CD4-positive, alpha-beta T cell treated with Interleukin-4 for 4 hours (primary cell): ENCODE measurements at places on chromosomes 2 and 18.

- DNase-seq: peak; percentile 36
These were observed 24.9 kb upstream of the RAB10 start for GRCh38 chr2:26008851-26009566.

DNA sequence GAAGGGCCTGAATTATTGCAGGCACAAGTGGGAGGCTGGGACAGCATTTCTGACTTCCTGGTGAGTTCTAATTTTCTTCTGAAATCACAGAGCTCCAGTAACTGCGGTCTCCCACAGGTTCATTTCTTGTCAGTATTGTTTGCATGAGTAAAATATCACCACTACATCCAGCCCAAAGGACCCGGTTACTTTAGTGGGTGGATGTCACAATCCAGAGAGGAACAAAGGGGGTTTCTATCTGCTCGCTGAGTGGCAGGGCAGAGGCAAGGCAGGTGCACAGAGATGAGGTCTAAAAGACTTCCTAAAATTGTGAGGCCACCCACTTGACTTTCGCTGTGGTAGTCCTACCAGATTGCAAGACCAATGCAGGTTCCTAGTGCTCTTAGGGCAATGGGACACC lies 800.4 kb upstream of the ID2 start:
- DNase-seq: no peak

- no peak for DNase-seq
These were observed 392.7 kb upstream of the FANCL start for GRCh38 chr2:58633613-58634365.

DNA sequence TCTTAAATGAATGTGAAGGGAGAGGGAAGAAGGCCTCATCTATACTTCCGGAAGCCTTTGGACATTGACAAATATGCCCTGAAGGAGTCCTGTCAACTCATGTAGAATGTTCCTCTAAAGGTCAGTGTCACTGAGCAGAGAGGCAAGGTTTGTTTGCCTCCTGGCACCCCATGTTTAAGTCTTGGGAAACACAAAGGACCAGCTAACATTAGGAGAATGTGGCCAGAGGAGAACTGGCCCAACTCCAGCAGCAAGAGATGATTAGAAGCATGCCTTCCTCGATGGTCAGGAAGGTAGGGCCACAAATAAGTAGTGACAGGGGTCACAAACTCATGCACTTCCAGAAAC lies 5.7 kb downstream of the DYSF start:
- DNase-seq: no peak

- DNase-seq: no peak
These were observed 124.0 kb downstream of the KYNU start for GRCh38 chr2:143001501-143001900.

- no peak for DNase-seq
These were observed 23.2 kb downstream of the DNAJC27 start for GRCh38 chr2:24948506-24948905.

DNA sequence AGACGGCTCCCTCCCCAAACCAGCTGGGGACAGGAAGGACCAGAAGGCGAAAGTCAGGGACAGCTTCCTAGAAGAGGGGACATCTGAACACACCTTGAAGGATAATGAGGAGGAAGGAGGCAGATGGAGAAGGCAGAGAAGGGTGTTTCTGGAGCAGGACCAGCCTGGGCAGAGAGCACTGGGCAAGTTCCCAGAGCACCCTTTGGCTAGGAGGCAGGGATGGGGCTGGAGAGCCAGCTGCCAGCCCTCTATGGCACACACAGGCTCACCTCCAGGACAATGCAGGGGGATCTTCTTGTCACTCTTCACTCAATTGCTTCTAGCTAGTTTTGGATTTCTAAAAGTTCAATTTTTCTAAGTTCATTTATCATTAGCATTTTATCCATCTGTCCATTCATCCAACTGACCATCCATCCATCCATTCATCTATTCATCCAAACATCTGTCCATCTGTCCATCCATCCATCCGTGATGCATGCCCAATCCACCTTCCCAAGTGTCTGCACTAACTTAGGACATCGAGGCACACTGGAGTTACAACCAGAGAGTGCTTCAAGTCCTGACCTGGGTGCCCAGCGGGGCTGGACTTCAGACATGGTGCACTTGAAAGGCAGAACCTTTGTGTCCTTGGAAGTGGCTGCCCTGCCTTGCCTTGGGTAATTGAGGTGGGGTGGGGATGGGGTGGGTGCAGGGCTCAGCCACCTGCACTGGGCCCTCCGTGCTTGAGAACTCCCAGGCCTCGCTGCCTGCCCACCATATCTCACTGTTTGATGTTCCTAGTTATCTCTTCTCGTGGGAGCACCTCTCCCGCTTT lies 42.5 kb downstream of the INHBB start:
- DNase-seq: no peak

GRCh38 chr2:236583621-236584203 lies 14.1 kb downstream of the ACKR3 start:
- no peak for DNase-seq

DNA sequence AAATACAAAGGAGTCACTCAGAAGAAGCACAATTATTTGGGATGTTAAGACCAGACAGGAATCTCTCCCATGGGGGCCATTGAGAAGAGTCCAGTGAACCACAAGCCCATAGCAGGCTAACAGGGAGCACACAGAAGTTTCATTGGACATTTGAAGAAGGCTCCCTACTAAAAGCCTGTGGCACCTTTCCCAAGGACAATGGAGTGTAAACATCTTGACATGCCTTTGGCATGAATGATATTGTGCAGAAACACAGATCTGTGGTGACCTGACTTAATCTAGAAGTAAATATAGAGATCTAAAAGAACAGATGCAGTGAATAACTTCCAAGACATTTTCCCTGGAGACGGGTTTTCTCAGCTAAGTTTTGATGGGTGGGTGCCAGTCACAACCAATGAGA lies 221.5 kb downstream of the EPHA4 start:
- no peak for DNase-seq
